ENCODE measurements at places on chromosomes 16 and 17. TPM values are rescaled to one million over a fixed set of nuclear protein-coding genes. Genes with fewer than 3 reads are reported as not detected.

ABCA9 gene
- total RNA-seq, result not detected

ANKRD40CL gene
- total RNA-seq, result not detected

CACNA1H gene
- 0.37 TPM for total RNA-seq

TPSD1 gene
- not detected for total RNA-seq

CFAP97D1 gene
- not detected for total RNA-seq

EFCAB3 gene
- not detected for total RNA-seq

RAP1GAP2 gene
- total RNA-seq, result 6.1 TPM

CHST4 gene
- total RNA-seq, result not detected

SRSF2 gene
- 301 TPM for total RNA-seq

CDH11 gene
- total RNA-seq, result 10.5 TPM

ENDOV gene
- 15.3 TPM for total RNA-seq

NAGS gene
- total RNA-seq, result 10.6 TPM

CCL18 gene
- not detected for total RNA-seq

MYH13 gene
- not detected for total RNA-seq

EVPLL gene
- 1.9 TPM for total RNA-seq

B3GNT9 gene
- 11.4 TPM for total RNA-seq

PERCC1 gene
- not detected for total RNA-seq

TMEM92 gene
- 7.5 TPM for total RNA-seq

SMPD3 gene
- total RNA-seq, result not detected

NEK8 gene
- total RNA-seq, result 1.8 TPM
